Stimulated activated naive B cell treated with anti-CD40 and anti-IgM and Interleukin-4, amounts not matched to agents 10 μg/mL and 1 μg/mL and 100 μg/mL, for 72 hours (primary cell): ENCODE measurements at places on chromosomes 4 and X.

- H3K27me3 ChIP-seq: no peaks in the 10 kb centered on the region
- H3K36me3 ChIP-seq: no peaks in the 10 kb centered on the region
- H3K4me1 ChIP-seq: no peaks in the 10 kb centered on the region
Observed at GRCh38 chr4:110754716-110755115, 131.8 kb upstream of the PITX2 start.

DNA sequence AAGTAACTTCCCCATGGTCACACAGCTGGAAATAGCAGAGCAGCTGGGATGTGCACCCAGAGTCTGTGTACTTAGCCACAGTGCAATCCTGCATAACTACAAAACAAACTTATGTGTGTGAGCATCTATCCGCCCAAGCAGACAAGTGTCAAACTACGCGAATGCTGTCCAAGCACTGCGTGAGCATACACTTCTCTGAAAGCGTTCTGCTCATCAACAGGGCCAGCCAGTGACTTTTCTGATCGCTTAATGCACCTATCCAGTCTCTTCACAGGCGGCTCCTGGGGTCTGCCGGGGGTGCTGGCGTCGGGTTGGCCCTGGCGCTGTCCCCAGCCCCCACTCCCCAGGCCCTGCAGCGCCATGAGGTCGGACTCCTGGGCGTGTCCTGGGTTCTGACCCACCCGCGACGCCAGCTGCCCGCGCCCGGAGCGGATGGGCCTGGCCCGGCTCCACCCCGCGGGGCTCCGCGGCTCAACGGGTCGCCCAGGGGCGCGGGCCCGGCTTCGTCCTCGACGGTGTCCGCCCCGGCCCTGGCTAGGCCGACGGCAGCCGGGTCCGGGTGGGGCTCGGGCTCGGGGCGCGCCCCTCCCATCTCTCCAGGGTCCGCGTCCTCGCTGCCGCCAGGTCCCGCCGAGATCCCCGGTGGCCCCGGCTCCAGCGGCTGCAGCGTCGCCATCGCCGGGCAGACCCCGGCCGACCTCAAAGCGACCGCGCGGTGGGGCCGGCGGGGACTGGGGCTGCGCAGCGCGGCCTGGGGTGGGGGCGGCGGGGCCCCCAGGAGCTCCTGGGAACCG lies 1.3 kb upstream of the ZNF141 start:
- no peak overlapping the region for H3K27ac ChIP-seq
- no peak for DNase-seq
- H3K36me3 ChIP-seq: peaks cover 39% of the 10 kb centered on the region
- peaks cover 34% of the 10 kb centered on the region for H3K4me1 ChIP-seq
- peak overlapping the region; percentile 53 for H3K4me3 ChIP-seq
- no peaks in the 10 kb centered on the region for H3K27me3 ChIP-seq

DNA sequence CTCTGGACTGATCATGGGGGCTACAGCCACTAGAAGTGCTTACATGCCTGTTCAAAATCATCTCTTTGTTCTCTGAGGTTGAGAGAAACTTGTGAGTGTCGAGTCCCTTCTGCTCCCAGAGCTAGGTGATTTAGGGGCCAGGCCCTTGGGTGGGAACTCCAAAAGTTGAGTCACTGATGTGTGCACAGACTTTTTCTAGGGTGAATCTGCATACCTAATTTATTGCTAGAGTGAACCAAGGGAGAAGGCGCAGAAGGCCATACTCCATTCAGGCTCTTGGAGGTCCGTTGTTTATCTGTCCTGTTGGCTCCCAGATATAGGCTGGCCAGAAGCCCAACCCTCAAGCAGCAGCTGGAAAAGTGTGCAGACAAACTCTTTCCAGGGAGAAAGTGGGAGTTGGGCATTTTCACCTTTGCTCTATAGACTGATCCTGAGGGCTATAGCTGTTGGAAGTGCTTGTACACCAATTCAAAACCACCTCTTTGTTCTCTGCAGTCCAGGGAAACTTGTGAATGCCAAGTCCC lies 80.8 kb upstream of the ARX start:
- H3K27me3 ChIP-seq: peaks cover 13% of the 10 kb centered on the region
- H3K4me1 ChIP-seq: no peaks in the 10 kb centered on the region
- H3K4me3 ChIP-seq: no peak overlapping the region
- no peak overlapping the region for H3K27ac ChIP-seq

DNA sequence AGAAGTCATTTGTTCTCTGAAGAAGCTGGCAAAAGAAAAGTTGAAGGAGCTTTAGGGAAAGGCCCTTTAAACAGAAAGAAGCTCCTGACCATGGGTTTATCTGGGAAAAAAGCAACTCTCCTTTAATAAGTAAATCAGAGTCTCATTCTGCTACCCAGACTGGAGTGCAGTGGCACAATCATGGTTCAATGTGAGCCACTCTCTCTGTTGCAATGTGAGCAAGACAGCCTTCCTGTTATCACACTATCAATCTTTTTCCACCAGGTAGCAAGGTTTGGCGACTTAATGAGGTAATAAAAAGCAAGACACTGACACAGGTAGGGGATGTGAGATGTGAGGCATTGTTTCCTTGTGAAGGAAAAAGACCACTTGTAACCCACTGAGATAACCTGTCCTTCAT lies 111.3 kb downstream of the SYNPO2 start:
- H3K27me3 ChIP-seq: peaks cover 15% of the 10 kb centered on the region
- H3K36me3 ChIP-seq: no peaks in the 10 kb centered on the region
- DNase-seq: no peak
- H3K27ac ChIP-seq: no peak overlapping the region
- no peak overlapping the region for H3K4me3 ChIP-seq
- no peaks in the 10 kb centered on the region for H3K4me1 ChIP-seq

GRCh38 chrX:105462186-105462585 lies 241.7 kb upstream of the TEX13A start:
- no peaks in the 10 kb centered on the region for H3K27me3 ChIP-seq
- H3K36me3 ChIP-seq: no peaks in the 10 kb centered on the region
- H3K4me1 ChIP-seq: no peaks in the 10 kb centered on the region
- H3K27ac ChIP-seq: no peak overlapping the region

- H3K27me3 ChIP-seq: no peaks in the 10 kb centered on the region
- H3K4me3 ChIP-seq: no peak overlapping the region
- no peaks in the 10 kb centered on the region for H3K4me1 ChIP-seq
- no peak for DNase-seq
Observed at GRCh38 chr4:174674305-174674840, 152.1 kb upstream of the HPGD start.

DNA sequence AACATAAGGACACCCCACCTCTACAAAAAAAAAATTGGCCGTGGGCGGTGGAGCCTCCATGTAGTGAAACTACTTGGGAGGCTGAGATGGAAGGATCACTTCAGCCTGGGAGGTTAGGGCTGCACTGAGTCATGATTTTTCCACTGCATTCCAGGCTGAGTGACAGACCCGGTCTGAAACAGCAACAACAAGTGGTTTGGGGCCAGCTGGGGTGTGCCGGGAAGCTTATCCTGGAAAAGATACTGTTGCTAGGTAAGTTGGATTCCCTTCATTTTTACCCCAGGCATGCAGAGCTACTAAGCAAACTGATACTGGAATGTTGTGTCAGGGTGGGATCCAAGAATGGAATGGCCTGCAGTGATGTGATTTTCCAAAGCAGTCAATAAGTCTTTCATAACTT lies 57.0 kb downstream of the XAGE2 start:
- peaks cover 3% of the 10 kb centered on the region for H3K27me3 ChIP-seq
- DNase-seq: no peak
- H3K27ac ChIP-seq: no peak overlapping the region
- H3K36me3 ChIP-seq: no peaks in the 10 kb centered on the region
- H3K4me1 ChIP-seq: no peaks in the 10 kb centered on the region

DNA sequence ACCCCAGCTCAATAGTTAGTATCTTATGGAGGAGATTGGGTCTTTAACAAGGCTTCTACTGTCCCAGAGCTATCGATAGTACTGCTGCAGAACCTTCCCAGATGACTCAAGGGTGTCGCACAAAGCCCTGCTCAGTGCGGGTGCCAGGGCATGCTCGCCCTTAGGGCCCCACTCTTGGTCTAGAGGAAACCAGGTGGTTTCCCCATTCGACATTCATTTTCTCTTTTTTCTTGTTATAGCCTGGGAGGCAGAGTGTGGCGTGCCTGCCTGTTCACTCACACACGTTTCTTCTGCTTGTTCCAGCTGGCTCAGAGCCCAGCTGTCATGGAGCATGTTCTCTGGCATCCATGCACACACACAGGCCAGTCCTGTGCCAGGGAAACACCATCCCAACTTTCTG lies 144.5 kb downstream of the SMIM20 start:
- H3K4me3 ChIP-seq: no peak overlapping the region
- peaks cover 21% of the 10 kb centered on the region for H3K27me3 ChIP-seq
- no peak overlapping the region for H3K27ac ChIP-seq
- DNase-seq: no peak

DNA sequence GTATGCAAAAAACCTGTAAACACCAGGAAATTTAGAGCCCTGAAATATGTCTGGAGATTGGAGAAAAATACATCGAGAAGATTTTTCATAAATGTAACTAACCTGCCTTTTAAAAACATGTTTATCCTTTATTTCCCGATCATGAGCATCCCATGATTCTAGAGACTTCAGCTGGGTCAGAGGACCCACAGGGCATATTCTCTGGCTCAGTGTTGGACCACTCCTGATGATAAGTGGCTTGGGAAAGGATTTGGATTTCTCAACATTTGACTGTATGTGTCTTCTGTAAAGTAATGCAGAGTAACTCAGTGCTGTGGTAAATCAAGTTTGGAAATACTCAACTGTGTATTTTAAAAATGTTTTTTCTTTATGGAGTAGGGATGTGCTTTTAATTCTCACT lies 40.0 kb upstream of the ANK2 start:
- no peaks in the 10 kb centered on the region for H3K27me3 ChIP-seq
- H3K4me3 ChIP-seq: no peak overlapping the region
- DNase-seq: no peak
- H3K27ac ChIP-seq: no peak overlapping the region

GRCh38 chr4:2924286-2924685 lies 38.9 kb downstream of the NOP14 start:
- peak overlapping the region; percentile 37 for H3K27ac ChIP-seq
- H3K36me3 ChIP-seq: peaks cover 47% of the 10 kb centered on the region
- H3K27me3 ChIP-seq: no peaks in the 10 kb centered on the region
- no peak for DNase-seq
- peaks cover 46% of the 10 kb centered on the region for H3K4me1 ChIP-seq
- H3K4me3 ChIP-seq: no peak overlapping the region

DNA sequence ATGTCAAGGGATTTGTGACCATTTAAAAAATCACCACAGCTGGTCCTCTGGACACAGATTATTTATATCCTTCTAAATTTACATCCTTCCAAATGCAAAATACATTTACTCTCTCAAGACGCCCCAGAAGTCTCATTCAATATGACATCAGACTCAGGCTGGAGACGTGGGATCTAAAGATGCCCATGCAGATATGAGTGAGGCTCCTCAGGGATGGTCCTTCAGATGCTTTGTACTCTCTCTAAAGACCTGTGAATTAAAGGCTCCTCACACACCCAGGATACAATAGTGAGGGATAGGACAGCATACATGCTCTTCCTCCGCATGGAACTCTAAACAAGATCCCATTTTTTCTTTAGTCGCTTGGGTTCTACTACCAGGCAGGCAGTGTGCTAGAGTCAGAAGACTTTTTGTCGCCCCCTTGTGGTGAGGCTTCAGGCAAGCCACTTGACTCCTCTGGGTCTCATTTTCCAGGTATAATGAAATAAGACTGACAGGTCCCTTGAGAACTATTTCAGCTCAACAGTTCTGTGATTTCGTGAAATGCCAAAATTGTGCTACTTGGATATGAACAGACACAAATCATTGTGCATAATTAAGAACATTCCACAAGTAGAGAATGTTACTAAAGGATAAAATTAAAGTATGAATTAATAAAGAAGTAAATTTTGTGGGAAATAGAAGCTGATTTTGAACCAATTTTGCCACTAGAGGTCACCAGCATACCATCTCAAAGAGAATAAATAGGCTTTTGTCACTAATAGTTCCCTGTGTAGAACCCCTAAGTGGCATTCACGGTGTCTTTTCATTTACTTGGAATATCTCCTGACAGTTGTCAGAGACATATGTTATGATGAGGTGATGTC lies 13.7 kb upstream of the SCOC start:
- H3K27ac ChIP-seq: no peak overlapping the region
- H3K4me3 ChIP-seq: no peak overlapping the region

DNA sequence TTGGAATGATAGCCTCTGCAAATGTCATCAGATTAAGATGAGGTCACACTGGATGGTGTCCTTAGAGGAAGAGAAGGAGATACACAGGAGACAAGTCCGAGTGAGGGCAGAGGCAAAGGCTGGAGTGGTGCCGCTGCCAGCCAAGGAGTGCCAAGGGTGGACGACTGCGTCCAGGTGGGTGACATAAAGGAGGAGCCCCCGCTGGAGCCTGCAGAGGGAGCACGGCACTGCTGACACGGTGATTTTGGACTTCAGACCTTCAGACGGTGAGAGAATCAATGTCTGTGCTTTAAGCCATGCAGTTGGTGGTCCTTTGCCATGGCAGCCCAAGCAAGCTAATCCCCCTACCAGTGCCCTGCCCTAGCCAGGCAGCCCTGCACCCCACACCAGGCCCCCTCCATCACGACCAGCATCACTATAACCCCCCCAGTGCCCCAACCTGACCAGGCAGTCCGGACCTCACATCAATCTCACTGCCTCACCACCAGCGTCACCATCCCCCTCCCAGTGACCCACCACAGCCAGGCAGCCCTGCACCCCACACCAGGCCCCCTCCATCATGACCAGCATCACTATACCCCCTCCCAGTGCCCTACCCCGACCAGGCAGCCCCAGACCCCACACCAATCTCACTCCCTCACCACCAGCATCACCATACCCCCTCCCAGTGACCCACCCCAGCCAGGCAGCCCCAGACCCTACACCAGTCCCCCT lies 130.0 kb downstream of the HMX1 start:
- DNase-seq: no peak
- no peaks in the 10 kb centered on the region for H3K36me3 ChIP-seq
- no peaks in the 10 kb centered on the region for H3K27me3 ChIP-seq
- H3K4me3 ChIP-seq: no peak overlapping the region
- no peaks in the 10 kb centered on the region for H3K4me1 ChIP-seq
- H3K27ac ChIP-seq: no peak overlapping the region

DNA sequence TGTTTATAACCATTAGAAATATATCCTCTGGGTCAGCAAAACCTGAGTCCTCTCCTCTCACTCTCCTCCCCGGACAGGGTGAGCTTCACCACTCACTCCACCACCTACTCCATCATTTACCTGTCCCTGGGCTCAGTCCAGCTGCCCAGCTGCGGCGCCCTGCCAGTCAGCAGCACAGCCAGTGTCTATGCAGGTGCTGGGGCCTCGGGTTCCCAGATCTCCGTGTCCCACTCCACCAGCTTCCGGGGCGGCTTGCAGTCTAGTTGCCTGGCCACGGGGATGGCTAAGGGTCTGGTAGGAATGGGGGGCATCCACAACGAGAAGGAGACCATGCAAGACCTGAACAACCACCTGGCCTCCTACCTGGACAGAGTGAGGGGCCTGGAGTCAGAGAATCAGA lies 662.2 kb upstream of the ACTRT1 start:
- H3K27me3 ChIP-seq: no peaks in the 10 kb centered on the region
- DNase-seq: no peak
- H3K4me3 ChIP-seq: no peak overlapping the region
- no peaks in the 10 kb centered on the region for H3K36me3 ChIP-seq
- H3K4me1 ChIP-seq: no peaks in the 10 kb centered on the region

GRCh38 chrX:150363561-150364346 lies 637 bp downstream of the MAMLD1 start:
- no peaks in the 10 kb centered on the region for H3K36me3 ChIP-seq
- peaks cover 42% of the 10 kb centered on the region for H3K4me1 ChIP-seq

GRCh38 chr4:120561648-120562047 lies 360.9 kb downstream of the PRDM5 start:
- no peak for DNase-seq
- no peaks in the 10 kb centered on the region for H3K4me1 ChIP-seq
- H3K4me3 ChIP-seq: no peak overlapping the region
- H3K36me3 ChIP-seq: no peaks in the 10 kb centered on the region
- H3K27me3 ChIP-seq: no peaks in the 10 kb centered on the region
